ENCODE measurements at places on chromosomes 2 and 18. TPM values are rescaled to one million over a fixed set of nuclear protein-coding genes. Genes with fewer than 3 reads are reported as not detected.

Gene DSEL
- 7.1 TPM for total RNA-seq

Gene ITGA4
- total RNA-seq = 22.5 TPM

Gene CKAP2L
- total RNA-seq = 18.8 TPM

Gene PROM2
- 5.1 TPM for total RNA-seq

Gene TUBB8B
- total RNA-seq = not detected

Gene TMBIM1
- 165 TPM for total RNA-seq

Gene UGT1A3
- total RNA-seq = not detected

Gene LOXL3
- total RNA-seq = 5.9 TPM

Gene CSRNP3
- total RNA-seq = 1.6 TPM

Gene DOK6
- 0.06 TPM for total RNA-seq

Gene SLC38A11
- not detected for total RNA-seq

Gene SERPINB12
- not detected for total RNA-seq

Gene ERICH2
- not detected for total RNA-seq

DNA sequence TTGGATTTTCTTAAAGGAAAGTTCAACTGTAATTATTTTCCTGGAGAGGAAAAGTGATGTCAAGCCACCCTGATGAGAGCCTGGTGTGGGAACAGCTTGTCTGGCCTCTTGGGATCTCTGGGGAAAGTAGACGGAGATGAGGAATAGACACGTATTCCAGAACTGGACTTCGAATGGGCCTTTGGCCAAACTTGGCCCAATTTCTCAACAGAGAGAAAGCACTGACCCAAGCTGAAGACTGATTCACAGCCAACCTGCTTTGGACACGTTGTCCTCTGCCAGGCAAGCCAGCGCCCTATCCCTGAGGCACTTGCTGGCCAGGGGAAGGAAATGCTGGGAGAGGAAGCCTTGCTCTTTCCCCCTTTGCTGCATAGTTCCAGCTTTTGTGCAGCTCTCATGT lies 70.8 kb upstream of the CTAGE1 start:
- no peak for DNase-seq

DNA sequence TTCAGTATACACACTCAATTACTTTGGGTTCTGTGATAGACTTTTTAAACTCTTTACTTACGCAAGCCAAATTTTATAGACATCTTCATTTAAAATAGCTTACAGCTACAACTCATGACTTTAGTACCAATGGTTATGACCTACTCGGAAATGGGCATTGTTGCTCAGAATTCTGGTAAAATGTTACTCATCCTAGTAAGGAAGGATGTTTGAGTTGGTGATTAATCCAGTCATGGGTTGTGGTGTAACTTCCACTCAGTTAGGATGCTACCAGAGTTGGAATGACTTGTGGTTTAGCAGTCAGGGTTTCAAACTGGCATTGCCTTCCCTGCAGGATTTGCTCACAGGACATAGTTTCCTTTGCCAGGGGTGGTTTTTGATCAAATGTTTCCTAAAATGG lies 7.4 kb upstream of the NPC1 start:
- peak; percentile 98 for DNase-seq

DNA sequence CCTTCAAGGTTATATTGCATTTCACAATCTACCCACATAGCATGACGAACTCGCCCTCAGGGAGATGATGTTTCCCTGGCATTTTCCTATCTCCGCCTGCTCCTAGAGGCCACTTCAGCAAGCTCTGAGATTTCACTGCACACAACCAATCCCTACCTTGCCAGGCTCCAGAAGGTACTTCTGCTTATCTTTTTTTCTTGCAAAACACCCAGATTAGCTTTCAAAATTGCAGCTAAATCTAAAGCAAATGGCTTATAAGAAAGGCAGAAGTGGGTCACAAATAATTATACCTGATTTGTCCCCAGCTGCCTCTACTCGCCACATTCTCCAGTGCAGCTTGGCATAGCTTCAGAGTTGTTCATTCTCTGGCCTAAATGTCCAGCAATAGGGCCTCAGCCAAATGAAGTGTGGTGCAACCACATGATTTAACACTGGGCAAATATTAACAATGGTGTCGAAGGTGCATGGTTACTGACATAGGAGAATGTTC lies 32.4 kb upstream of the MRPL19 start:
- DNase-seq = peak; percentile 64

DNA sequence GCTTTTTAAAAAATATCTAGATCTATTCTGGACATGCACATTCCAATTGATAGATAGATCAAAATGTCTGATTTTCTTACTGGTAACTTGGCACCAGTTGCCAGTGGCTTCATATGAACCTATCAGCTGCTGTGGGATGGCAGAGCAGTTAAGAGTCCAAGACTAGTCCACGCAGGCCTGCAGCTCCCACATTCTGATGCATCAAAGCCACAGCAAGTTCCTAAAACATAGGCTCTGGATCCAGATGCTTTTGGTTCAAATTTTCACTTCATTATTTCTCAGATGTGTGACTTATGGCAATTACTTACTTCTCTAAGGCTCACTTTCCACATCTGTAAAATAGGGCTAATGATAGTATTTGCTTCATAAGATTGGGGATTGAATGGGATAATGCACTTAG lies 48.0 kb upstream of the CYP1B1 start:
- no peak for DNase-seq

DNA sequence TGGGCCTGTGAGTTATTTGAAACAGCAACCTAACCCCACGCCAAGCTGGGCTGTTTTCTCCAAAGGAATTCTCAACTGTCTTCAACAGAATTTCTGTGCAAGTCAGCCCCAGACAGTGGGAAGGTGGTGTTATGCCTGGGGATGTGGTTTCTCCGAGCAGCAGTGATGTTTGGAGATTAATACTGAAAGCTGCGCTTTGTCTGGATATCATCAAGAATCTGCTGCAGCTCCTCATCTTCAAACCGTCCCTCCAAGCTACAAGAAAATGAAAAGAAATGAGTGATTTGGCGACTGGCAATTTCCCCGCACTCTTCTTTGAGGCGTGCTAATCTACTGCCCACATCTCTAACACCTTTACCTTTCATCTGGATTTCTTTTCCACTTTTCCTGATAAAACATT lies 10.0 kb downstream of the POLR2D start:
- no peak for DNase-seq

DNA sequence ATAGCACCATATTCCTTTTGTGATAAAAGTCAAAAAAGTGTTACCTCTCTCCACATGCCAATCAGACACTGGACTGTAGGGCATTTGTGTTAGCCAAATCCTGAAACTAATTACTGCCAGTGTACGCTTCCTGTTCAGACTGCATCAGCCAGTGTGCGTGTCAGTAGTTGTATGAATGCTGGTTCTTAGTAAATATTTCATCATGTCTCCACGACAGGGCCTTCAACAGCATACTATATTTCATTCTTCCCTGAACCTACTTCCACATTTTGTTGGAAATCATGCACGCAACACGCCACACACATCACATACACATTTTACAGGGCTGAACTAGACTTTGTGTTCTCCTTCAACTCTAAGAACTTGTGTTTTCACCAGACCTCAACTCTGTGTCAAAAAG lies 77.5 kb downstream of the EPB41L3 start:
- no peak for DNase-seq

- no peak for DNase-seq
Observed at GRCh38 chr2:67626656-67627055, 229.5 kb downstream of the ETAA1 start.

DNA sequence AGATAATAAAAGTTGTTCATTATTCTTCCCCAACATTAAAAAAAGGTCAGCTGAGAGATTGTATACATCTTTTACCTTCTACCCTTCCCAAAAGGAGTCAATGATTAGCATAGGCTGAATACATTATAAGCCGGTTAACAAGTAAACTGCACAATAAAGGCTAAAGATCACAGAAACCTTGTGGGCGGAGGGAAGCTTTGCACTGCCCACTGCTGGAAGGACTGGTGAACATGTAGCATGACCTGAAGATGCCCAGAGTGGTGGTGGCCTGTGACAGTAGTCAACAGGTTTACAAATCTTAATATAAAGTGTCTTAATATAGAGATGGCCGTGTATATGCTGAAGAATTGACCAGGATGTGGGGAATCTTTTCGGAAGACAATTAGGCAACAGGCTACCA lies 35.6 kb downstream of the ARL5A start:
- no peak for DNase-seq

- DNase-seq = no peak
Observed at GRCh38 chr18:36744261-36744876, 84.4 kb downstream of the TPGS2 start.

- no peak for DNase-seq
Observed at GRCh38 chr2:31688282-31688681, 107.5 kb upstream of the SRD5A2 start.

DNA sequence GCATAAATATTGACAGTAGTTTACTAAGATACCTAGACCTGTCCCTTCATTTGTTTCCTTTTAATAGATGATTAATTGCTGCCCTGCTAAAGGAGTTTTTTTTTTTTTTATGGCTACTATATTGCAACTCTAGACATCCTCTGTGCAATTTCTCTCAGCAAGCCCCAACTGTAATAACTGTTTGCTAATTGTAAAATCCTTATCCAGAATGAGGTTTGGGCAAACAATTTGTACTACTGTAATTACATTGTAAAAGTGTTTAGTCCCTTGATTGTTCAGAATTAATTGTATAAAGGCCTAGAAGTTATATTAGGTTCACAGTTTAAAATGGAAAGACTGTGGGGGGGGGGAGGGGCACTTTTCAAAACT lies 3.7 kb upstream of the MEIS1 start:
- DNase-seq = no peak

GRCh38 chr18:59834267-59834666 lies 65.5 kb upstream of the PMAIP1 start:
- no peak for DNase-seq

DNA sequence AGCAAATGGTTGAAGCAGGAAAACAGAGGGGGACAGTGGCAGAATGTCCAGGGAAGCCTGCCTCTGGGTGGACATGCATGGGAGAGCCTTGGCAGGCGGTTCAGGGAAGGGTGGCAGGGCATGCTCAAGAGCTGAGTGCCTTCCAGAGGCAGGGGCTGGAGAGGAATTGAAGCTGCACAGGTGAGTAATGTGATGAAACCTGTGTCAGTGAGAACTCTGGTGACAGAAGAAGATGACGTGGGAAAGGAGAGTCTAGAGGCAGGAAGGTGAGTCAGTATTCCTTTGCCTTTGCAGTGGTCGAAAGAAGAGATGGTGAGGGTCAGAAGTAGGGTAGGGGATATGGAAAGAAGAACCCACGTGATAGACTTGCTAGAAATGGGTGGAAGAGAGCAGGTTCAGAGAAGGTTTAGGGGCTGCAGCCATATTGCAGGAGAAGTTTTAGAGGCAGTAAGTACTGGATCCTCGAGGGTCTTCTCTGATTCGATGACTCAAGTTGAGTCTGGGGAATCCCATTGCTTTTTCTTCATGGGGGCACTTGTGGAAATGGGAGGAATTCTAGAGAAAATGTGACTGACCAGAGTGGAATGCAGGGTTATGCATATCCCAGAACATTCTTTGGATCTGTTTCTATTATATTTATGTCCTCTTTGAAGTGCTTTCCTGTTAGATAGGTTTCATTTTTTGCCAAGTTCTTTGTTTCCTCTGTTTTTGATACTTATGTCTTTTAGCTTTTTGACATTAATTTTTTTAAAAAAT lies 37.4 kb downstream of the TMEM87B start:
- peak; percentile 20 for DNase-seq

DNA sequence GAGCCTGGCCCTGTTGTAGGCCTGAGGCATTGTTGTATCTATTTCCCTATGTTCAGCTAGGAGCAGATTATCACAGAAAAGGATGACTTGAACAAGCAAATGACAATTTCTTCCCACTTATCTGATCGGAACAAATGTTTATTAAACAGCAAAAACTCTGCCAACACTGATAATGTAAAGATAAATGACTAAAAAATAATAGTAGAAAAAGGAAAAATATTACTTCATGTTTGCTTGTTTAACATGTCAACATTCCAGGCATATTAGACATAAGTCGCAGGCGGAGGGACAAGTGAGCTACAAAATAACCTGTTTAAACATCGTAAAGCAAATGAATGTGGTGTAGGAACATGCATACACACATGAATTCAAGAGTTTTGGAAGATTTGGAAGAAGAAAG lies 257.9 kb downstream of the TMX3 start:
- no peak for DNase-seq

GRCh38 chr2:60391230-60391629 lies 162.2 kb downstream of the BCL11A start:
- no peak for DNase-seq

- no peak for DNase-seq
Observed at GRCh38 chr2:20129331-20130159, 78.1 kb upstream of the LAPTM4A start.

- no peak for DNase-seq
Observed at GRCh38 chr2:240794178-240794721, 25.8 kb downstream of the KIF1A start.

GRCh38 chr2:200172521-200172920 lies 134.0 kb upstream of the SPATS2L start:
- DNase-seq = no peak

- DNase-seq = no peak
Observed at GRCh38 chr2:10285556-10286198, 17.0 kb upstream of the HPCAL1 start.

- no peak for DNase-seq
Observed at GRCh38 chr2:99356853-99357252, 19.7 kb downstream of the EIF5B start.

GRCh38 chr2:221050020-221050795 lies 521.9 kb downstream of the EPHA4 start:
- DNase-seq = no peak

GRCh38 chr2:152492911-152493310 lies 157.9 kb downstream of the FMNL2 start:
- DNase-seq = no peak

GRCh38 chr18:25704071-25704470 lies 352.1 kb upstream of the ZNF521 start:
- DNase-seq = no peak

DNA sequence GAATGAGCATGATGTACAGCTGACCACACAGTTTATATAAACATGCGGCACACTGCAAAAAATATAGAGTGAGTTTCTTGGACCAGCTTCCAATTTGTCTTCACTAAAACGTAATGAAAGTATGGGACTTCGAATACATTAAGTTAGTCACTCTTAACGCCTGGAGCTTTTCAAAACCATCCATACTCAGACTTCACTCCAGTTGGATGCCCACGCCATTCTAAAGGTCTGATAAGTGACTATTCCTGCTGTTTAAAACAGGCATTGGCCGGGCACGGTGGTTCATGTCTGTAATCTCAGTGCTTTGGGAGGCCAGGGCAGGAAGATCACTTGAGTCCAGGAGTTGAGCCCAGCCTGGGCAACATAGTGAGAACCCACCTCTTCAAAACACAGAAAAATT lies 84.6 kb downstream of the MYL12B start:
- no peak for DNase-seq

GRCh38 chr2:195863564-195863963 lies 205.1 kb downstream of the DNAH7 start:
- DNase-seq = no peak

DNA sequence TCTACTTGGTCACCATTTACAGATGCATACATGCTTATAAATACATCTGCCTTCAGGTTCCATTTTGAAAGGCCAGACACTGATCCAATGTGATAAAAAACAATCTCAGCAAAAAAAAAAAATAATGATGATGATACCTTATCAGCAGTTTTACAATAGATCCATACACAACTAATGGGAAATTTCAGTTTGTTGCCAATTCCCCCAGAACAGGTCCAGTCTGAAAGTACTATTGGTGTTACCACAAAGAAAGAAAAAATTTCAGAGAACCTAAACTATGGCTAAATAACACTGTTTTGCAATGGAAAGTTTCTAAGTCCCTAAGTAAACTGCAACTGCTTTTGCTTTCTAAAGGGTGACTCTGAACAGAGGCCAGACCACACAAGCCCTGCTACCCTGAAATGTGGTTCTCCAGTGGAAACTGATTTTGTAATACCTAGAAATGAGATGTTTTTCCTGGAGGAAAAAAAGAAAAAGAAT lies 54.1 kb downstream of the LPIN2 start:
- no peak for DNase-seq

- no peak for DNase-seq
Observed at GRCh38 chr18:12236934-12237832, 17.0 kb upstream of the CIDEA start.

Measured in epithelial cell of proximal tubule (primary cell).